ENCODE measurements at places on chromosomes 11 and 22. TPM values are rescaled to one million over a fixed set of nuclear protein-coding genes. Genes with fewer than 3 reads are reported as not detected.

TOMM22 gene
- 74.7 TPM for polyA plus RNA-seq

GLYATL1 gene
- not detected for polyA plus RNA-seq

CD248 gene
- 5.5 TPM for polyA plus RNA-seq

DNA sequence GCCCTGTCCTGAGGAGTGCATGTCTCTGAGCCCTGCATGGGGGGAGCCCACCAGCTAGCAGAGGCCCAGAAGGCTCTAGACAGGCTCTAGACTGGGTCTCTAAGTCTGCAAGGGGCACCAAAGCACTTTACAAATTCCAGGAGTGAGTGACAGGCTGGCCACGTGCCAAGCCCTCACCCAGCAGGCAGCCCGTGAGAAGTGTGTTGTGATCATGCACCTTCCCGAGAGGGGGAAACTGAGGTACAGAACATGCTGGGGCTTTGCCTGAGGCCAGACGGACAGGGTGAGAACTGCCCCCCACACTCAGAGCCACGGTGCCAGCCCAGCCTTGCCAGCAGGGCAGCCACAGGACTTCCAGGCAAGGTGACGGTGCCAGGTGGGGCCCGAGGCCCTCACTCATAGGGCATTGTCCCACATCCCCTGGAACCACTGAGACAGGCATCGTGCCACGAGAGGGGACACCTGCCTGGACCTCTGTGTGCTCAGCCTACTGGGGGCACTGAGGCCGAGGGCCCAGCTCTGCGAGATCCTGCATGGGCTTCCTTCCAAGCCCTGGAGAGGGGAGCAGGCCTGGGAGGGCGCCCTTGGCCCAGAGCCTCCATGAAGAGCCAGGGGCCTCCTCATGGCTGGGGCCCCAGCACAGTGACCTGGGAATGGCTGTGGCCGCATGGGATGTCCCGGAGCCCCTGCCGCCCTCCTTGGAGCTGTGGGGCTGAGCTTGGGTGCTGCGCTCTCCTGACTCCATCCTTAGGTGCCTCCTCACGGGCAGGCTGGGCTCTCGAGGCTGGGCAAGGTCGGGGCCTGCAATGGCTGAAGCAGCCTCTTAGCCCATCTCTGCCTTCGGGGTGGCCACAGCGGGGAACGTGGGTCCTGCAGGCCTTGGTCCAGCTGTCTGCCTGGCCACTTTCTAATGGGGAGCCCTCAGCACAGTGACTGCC, 121.5 kb downstream of the KCNQ1OT1 start:
- no peaks in the 10 kb centered on the region for H3K27me3 ChIP-seq

DNA sequence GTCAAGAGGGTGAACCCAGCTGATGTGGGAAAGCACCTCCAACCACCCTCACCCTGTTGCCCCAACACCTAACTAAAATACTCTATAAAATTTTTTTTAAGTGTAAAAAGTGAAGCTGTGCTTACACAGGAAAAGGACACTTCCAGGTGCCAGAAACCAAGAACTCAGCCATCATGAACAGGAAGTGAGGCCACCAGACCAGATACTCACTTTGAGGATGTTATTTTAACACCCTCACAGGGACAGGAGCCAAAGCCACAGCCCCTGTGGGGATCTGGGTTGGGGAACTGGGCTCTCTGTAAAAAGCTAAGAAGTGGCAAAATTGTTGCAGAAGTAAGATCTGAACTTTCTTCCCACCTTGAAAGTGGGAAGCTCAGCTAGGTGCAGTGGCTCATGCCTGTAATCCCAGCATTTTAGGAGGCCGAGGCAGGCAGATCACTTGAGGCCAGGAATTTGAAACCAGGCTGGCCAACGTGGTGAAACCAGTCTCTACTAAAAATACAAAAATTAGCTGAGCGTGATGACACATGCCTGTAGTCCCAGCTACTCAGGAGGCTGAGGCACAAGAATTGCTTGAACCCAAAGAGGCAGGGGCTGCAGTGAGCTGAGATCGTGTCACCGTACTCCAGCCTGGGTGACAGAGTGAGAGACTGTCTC, 3.8 kb downstream of the RSPH14 start:
- no peak for DNase-seq
- H3K36me3 ChIP-seq = no peaks in the 10 kb centered on the region
- no peak overlapping the region for H3K4me3 ChIP-seq

- peaks cover 13% of the 10 kb centered on the region for H3K4me1 ChIP-seq
- no peak overlapping the region for H3K4me3 ChIP-seq
- no peaks in the 10 kb centered on the region for H3K27me3 ChIP-seq
Observed at GRCh38 chr11:125257751-125258150, 93.2 kb downstream of the PKNOX2 start.

DNA sequence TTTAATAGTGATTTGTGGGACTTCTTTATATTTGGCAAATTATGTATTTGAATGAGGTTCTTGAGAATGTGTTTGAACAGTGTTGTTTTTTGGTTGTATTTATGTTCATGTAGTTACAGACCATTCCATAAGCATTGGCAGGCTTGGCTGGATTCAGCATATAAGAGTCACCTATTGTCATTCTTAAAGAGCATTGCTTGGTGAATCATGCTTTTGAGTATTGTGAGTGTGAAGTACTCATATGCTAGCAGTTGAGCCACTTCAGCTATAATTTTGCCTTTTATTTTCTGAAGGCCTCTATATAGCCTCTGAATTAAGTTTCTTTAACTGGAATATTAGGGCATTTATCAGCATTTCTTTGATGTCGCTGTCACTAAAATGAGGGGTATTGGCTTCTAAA, 110.0 kb upstream of the GAL start:
- no peak for DNase-seq
- H3K4me3 ChIP-seq = no peak overlapping the region
- H3K36me3 ChIP-seq = peaks cover 17% of the 10 kb centered on the region
- H3K4me1 ChIP-seq = peaks cover 70% of the 10 kb centered on the region

DNA sequence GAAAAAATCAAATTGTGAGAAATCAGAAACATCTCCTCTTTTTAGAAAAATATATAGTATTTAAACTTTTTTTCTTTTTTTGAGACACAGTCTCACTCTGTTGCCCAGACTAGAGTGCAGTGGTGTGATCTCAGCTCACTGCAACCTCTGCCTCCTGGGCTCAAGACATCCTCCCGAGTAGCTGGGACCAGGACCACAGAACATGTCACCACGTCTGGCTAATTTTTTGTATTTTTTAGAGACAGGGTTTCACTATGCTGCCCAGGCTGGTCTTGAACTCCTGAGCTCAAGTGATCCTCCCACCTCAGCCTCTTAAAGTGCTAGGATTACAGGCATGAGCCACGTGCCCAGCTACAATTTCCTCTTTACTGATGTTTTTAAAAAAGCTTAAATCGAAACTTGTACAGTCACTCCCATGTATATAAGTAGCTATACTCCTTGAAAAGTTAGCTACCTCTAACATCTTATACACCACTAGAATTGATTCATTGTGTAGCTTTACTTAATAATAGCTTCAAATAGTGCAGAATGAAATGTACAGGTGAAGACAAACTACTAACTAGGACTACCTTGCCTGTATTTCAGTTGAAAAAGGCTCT, 10.3 kb downstream of the EIF4G2 start:
- peaks cover 14% of the 10 kb centered on the region for H3K4me1 ChIP-seq
- H3K27me3 ChIP-seq = no peaks in the 10 kb centered on the region
- H3K27ac ChIP-seq = no peak overlapping the region
- DNase-seq = no peak
- no peak overlapping the region for H3K4me3 ChIP-seq
- peaks cover 81% of the 10 kb centered on the region for H3K36me3 ChIP-seq

- no peaks in the 10 kb centered on the region for H3K36me3 ChIP-seq
- no peaks in the 10 kb centered on the region for H3K27me3 ChIP-seq
- no peaks in the 10 kb centered on the region for H3K4me1 ChIP-seq
- DNase-seq = no peak
- H3K27ac ChIP-seq = no peak overlapping the region
Observed at GRCh38 chr11:40338739-40339138, 1120.7 kb downstream of the LRRC4C start.

Measured in psoas muscle (tissue), 8 donors.